Lung (tissue), 17 donors: ENCODE measurements at places on chromosomes 2 and 18.
A peak's percentile ranks its signal among the peaks of the same experiment; 100 is the strongest.

GRCh38 chr2:212794471-212794870 is 255.9 kb upstream of the ERBB4 start:
- no peak for DNase-seq

DNA sequence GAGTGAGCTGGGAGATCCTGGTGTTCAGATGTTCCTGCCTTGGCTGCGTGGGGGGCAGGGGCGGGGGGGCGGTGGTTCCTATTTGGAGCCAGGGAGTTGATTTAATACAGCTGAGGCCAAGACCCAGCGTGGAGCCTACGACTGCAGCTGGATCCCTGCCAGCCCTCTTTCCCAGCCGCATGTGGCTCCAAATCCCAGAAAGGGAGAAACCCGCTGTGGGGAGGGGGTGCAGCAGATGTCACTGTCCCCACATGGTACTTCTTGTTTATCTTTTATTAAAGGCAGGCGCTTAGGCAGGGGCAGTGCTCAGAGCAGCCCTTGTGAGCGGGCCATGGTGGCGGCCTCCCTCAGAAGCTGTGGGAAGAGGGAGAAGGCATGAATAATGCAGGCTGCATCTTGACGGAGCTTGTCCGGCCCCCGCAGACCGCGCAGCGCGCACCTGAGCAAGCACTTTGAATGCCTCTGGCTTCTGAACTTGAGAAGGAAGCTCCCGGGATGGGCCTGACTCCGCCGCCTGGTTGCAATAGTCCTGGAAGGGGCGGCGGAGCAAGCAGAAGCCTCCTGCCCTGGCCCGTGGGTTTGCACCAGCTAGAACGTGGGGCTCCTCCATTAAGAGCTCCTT is 112.1 kb downstream of the GLI2 start:
- DNase-seq, result peak; percentile 96

GRCh38 chr2:158829167-158829566 is 34.0 kb downstream of the DAPL1 start:
- no peak for DNase-seq

DNA sequence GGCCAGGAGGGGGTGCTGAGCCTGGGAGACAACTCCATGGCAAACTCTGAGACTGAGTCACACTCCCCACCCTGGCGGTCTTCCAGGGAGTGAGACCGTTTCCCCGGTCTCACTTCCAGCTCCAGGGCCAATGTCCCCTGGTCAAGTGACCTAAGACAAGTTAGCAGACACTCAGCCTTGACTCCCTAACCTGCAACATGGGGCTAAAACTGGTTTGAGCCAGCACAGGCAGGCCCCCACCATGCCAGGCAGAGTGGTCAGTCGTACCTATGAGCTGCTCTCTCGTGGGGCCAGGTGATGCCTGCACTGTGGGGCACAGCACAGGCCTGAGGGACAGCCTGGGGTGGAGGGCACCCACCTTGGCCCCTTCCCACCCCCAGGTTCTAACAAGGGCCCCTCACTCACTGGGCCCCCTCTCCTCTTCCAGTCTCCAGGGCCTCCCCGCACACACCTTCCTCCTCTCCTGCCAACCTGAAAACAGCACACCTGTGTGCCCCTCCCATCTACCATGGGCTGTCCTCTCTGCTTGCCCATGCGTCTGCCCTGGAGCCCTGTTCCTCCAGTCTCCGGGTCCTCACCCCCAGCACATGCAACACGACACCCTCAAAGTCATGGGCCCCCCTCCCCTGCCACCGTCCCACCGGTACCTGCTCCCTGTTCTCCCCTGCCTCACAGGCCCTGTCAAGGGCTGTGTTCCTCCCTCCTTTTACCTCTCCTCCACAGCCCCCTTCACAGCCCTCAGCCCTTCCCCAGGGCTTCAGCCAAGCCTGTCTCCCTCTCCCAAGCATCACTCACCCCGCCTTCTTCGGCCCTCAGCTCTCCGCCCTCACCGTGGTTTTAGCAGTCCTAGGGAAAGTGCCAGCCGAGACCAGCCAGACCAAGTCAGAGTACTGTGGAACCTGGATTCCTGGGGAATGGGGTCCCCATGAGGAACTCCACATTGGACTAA is 1.6 kb downstream of the GPR17 start:
- no peak for DNase-seq

- no peak for DNase-seq
Measured at GRCh38 chr2:205409411-205409810, 272.9 kb upstream of the NRP2 start.

GRCh38 chr2:37190290-37190689 is 1.8 kb upstream of the SULT6B1 start:
- no peak for DNase-seq

GRCh38 chr2:113602869-113603466 is 24.1 kb upstream of the RABL2A start:
- DNase-seq, result peak; percentile 13

- DNase-seq, result no peak
Measured at GRCh38 chr2:204064119-204064518, 127.6 kb downstream of the ICOS start.

- DNase-seq, result no peak
Measured at GRCh38 chr2:191352536-191352935, 107.3 kb downstream of the MYO1B start.

DNA sequence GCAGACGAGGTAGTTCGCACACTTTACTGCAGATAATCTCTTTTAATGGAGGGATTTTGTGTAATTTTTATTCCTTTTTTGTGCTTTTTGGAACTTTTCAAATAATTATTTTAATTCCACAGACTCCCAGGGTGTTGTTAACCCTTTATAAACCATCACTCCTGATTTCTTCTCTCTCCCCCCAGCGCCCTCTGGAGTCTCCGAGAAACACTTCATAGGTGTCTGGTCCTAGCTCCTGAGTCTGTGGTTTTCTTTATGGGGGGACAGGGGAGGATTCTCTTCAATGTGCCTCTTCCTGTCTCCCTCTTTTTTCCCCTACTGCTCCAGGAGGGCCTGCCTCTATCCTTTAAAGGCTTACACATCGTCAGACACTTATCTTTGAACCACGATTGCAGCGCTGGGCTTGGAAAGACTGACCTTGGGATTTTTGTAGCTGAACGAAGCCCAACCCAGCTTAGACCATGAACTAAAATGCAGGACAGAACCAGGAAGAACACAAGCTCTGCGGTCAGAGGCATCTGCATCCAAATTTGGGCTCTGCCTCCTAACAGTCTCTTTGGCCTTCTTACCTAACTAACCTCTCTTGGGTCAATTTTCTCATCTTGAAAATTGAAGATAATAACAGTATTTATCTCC is 7.1 kb upstream of the PKDCC start:
- no peak for DNase-seq

- DNase-seq, result no peak
Measured at GRCh38 chr18:54052732-54053429, 171.6 kb downstream of the MBD2 start.
